ENCODE measurements at places on chromosomes 4 and X.

- no peak for DNase-seq
These were observed 61.8 kb downstream of the ATXN3L start for GRCh38 chrX:13258052-13258444.

DNA sequence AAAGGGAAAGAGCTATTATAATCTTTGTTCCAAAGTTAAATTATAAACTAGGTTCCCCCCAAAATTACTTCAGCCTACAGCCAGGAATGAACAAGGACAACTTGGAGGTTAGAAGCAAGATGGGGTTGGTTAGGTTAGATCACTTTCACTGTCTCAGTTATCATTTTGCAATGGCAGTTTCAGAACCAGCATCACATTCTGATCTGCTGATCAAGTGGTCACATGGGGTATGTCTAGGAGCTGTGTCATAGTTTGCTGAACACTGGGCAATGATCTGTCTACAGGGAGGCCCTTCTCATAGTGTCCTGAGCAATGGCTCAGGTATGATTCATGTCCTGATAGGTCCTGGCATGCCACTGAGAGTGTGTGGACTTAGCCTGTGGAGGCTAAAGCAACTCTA is 41.6 kb upstream of the XIAP start:
- DNase-seq = no peak

GRCh38 chrX:46179748-46180147 is 365.5 kb downstream of the ZNF674 start:
- no peak for DNase-seq

DNA sequence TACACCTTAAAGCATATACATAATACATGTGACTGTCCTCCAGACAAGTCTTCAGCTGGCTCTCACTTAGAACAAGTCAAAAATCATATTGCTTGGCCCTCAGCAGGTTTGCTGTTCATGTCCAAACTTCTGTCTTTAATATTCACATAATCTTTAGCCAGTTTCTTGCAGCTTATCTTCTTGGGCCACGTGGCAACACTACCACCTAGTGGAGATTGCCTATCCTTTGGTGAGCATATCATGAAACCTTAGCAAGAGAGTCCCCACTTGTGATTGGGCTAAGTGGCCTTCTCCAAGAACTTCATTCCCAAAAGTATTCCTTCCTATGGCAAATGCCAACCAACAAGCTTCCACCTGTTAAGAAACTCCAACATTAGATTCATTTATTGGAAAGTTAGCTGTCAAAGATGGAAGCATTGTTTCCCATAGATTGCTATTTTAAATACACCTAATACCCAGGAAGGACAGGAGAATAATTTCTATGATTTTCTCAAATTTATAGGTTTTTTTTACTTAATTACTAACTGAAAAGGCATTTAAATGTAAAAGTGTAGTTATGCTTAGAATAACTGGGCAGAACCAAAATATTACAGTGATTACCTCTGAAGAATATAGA is 231.9 kb upstream of the INTU start:
- peak; percentile 58 for DNase-seq

DNA sequence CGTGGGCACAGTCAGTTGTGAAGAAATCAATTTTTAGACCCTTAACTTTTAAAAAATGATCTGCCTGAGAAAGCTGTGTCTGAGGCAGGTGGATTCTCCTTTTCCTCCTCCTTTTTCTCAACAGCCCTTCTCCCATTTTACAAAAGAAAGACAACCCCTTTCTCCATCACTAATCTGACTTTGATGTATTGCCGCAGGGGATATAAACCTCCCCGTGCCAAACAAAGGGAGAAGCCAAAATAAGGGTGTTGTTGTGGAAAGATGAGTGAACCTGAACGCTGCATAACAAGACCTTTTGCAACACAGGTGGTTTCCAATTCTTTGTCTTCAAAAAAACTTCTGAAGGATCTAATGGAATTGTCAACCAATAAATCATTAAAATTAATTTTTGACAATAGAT is 8.4 kb upstream of the FHL1 start:
- DNase-seq = no peak

DNA sequence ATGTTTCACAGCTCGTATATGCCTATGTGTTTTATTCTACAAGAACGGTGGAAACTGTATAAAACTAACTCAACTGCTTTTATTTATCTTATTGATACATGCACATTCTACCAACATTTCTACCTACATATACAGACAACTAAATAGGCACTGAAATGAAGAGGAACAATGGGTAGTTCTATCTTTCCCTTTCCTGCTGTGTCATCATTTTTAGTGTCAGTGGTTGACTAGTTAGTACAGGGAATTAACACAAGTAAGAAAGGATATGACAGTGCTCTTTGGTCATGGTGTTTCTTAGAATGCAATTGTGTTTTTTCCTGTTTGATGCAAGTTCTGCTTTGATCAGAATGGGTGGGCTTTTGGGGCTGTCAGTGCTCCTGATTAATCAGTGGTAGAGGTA is 293.8 kb upstream of the CTSO start:
- no peak for DNase-seq

GRCh38 chr4:107017443-107018343 is 18.4 kb downstream of the DKK2 start:
- DNase-seq = no peak

GRCh38 chr4:110085131-110085530 is 113.3 kb downstream of the ELOVL6 start:
- no peak for DNase-seq

GRCh38 chrX:47877327-47877726 is 40.6 kb downstream of the ZNF81 start:
- no peak for DNase-seq

DNA sequence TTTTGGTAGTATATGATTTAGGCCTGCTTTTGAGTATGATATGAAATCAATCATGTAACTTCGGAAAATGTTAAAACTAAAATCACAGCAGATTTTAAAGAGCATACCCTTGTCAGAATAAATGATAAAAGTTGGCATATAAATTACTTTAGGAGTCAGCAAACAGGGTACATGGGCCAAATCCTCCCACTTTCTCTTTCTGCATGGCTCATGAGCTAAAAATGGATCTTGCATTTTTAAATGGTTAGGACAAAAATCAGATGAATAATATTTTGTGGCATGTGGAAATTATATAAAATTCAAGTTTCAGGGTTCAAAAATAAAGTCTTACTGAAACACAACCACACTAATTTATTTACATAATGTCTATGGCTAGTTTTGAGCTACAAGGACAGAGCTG is 214.9 kb downstream of the GASK1B start:
- DNase-seq = no peak

GRCh38 chr4:34790131-34790530 is 1454.2 kb downstream of the ARAP2 start:
- no peak for DNase-seq

DNA sequence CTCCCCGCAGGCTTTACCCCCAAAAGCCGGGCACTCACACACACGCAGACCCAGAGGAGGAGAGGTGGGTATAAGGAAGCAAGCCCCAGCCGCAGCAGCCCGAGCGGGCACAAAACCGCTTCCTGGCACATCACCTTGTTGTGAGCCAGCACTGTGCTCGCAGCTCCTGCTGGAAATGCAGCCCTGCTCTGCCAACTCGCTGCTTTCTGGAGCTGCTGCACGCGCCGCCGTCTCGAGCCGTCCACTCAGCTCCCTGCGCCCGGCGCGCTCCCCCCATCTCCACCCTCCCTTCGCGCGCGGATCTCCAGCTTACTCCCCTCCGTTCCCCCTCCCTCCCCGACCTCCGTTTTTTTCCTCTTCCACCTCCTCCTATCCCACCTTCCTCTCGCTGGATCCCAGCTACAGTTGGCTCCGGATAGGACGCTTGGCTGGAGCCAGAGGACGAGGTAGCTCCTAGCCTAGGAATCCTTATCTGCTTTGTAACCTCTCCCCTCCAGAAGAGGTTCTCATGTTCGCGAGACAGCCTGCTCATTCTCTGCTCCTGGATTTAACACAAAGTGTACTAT is at the start of gene SPOCK3:
Gene SPOCK3 (minus strand): TSS at position 179 of the 566 bp plus-strand sequence.
- peak; percentile 34 for DNase-seq

GRCh38 chr4:112908511-112908910 is 140.9 kb upstream of the ANK2 start:
- no peak for DNase-seq

DNA sequence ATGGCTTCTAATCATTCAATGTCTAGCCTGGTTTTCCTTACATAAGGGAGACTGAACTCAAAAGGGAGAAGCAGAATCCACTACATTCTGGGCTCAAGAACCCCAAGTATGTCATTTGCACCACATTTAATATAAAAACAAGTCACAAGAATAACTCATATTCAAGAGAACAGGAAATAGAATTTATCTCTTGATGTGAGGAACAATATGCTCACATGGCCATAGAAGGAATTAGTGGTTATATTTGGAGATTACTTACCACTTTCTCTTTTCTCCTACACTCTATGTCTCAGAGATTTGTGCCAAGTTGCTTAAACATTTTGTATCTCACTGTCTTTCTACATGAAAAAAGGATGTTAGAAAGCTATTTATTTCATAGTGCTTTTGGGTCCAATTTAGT is 922.6 kb upstream of the PABPC4L start:
- DNase-seq = no peak

DNA sequence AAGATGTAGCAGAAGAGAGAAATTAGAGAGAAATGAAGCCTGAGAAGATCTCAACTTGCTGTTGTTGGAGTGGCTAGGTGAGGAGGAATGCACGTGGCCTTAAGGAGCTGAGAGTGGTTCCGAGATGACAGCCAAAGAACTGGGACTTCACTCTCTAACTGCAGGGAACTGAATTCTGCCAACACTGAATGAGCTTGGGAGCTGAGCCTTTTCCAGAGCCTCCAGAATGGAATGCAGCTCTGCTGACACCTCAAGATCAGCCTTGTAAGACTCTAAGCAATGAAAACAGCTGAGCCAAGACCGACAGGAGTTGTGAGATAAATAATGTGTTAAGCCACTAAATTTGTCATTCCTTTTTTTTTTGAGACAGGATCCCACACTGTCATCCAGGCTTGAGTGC is 73.0 kb downstream of the TLL1 start:
- DNase-seq = no peak

DNA sequence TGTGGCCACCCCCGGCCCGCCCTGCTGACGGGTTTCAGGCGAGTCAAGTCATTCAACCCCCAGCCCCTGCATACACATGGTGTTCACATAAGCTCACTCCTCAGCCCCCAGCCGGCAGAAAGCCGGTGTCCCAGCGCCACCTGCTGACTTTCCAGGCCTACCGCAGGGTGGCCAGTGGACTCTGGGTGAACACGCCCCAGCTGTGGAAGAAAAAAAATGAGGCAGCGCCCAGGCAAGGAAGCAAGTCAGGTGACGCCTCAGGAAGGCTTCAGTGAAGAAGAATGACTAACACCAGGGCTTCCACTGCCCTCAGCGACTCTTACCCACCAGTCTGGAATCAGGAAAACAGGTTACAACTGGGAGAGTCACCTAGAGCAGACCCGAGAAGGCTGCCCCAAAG is 15.8 kb downstream of the BCAP31 start:
- DNase-seq = peak; percentile 66

GRCh38 chr4:57109411-57109846 is 756 bp downstream of the IGFBP7 start:
- DNase-seq = no peak

GRCh38 chrX:123830309-123830708 is 29.5 kb upstream of the XIAP start:
- DNase-seq = peak; percentile 14

GRCh38 chr4:80255329-80256095 is 11.0 kb upstream of the FGF5 start:
- no peak for DNase-seq

- DNase-seq = no peak
These were observed 11.1 kb downstream of the ACSL1 start for GRCh38 chr4:184814686-184815045.

- no peak for DNase-seq
These were observed 236.7 kb downstream of the FRAS1 start for GRCh38 chr4:78293821-78294301.

- no peak for DNase-seq
These were observed 150.3 kb downstream of the FBXW7 start for GRCh38 chr4:152385551-152385950.

- no peak for DNase-seq
These were observed 543.4 kb upstream of the DIPK2B start for GRCh38 chrX:45743906-45744625.

DNA sequence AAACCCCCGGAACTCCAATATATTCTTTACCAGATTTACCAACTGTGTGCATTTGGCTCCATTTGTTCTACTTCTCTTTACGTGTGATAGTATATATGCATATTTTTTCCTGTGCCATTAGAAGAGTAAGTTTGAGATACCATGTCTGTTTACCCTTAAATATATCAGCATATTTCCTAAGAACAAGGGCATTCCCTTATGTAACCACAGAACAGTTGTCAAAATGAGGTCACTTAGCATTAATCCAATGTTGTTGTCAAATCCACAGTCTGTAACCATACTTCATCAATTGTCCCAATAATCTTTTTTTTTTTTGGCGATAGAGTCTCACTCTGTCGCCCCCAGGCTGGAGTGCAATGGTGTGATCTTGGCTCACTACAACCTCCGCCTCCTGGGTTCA is 55.2 kb downstream of the TBC1D14 start:
- DNase-seq = no peak

- no peak for DNase-seq
These were observed 47.3 kb upstream of the GATB start for GRCh38 chr4:151808120-151808529.

DNA sequence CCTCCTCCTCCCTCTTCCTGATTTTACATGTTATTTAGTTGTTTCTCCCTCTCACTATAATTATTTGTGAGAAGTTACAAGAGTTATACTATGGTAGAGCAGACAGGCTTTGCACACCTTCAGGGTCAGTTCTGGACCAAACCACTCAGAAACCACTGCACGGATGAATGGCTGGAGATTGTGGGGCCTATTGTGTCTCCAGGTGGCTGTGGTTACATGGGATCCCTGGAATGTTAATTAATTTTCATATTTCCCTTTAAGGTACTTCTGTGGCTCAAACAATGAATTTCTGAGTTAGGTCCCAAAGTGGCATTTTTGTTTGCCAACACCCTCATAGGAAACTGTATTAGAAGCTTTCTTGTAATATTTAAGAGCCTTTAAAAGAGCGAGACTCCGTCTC is 151.9 kb downstream of the BMPR1B start:
- no peak for DNase-seq

DNA sequence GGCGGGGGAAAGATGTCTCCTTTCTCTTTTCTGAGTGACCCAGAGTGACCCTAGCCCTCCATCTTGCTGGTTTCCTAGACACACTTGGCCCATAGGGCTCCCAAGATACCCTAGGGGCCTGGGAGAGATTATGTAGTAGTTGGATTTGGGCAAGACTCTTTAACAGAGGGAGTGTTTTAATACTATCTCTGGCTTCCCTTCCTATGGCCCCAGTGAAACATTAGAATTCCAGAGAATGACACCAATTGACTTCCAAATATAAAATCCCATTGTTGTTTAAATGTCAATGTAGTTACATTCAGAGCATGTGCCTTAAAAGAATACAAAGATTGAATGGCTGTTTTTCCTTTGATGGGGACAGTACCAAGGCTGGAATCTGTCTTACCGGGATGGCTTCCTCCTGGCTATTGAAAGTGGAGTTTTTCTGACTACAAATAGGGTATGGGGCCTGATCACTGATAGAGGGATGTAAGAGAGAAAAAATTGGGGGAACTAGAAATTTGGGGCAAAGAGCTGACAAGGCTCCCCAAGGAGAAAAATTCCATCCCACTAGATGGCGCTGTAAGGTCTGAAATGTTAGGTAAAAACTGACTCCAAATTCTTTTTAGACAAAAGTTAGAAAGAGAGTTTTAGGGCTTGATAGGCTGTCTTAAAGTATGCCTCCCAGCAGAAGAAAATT is 10.7 kb downstream of the TENT5D start:
- peak; percentile 31 for DNase-seq
